ENCODE measurements at places on chromosomes 6 and 20.

GRCh38 chr6:163915131-163915530 is 500.6 kb downstream of the QKI start:
- H3K27me3 ChIP-seq: peaks cover 3% of the 10 kb centered on the region
- no peaks in the 10 kb centered on the region for H3K4me1 ChIP-seq
- DNase-seq: no peak
- no peaks in the 10 kb centered on the region for H3K36me3 ChIP-seq
- H3K27ac ChIP-seq: no peak overlapping the region
- no peak overlapping the region for H3K4me3 ChIP-seq

DNA sequence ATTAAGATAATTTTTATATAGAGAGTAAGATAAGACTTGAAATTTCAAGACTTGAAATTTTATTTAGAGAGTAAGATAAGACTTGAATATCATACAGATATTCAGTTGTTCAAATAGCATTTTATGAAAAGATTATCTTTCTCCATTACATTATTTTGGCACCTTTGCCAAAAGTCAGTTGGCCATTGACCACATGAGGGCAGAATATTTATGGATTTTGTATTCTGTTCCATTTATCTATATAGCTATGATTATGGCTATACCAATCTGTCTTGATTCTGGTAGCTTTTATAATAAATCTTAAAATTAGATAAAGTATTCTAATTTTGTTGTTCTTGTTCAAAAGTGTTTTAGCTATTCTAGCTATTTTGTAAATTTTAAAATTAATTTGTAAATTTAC is 537.9 kb upstream of the GJE1 start:
- no peaks in the 10 kb centered on the region for H3K36me3 ChIP-seq
- H3K27me3 ChIP-seq: no peaks in the 10 kb centered on the region
- H3K27ac ChIP-seq: no peak overlapping the region
- H3K4me1 ChIP-seq: no peaks in the 10 kb centered on the region

GRCh38 chr6:50056242-50056641 is 6.5 kb upstream of the DEFB112 start:
- no peak for DNase-seq
- no peaks in the 10 kb centered on the region for H3K4me1 ChIP-seq
- no peaks in the 10 kb centered on the region for H3K27me3 ChIP-seq
- H3K4me3 ChIP-seq: no peak overlapping the region

- H3K36me3 ChIP-seq: no peaks in the 10 kb centered on the region
- no peak overlapping the region for H3K4me3 ChIP-seq
- no peak overlapping the region for H3K27ac ChIP-seq
- peak; percentile 25 for DNase-seq
- peaks cover 66% of the 10 kb centered on the region for H3K27me3 ChIP-seq
- H3K4me1 ChIP-seq: no peaks in the 10 kb centered on the region
Measured at GRCh38 chr20:2692886-2693285, 306 bp downstream of the EBF4 start.

DNA sequence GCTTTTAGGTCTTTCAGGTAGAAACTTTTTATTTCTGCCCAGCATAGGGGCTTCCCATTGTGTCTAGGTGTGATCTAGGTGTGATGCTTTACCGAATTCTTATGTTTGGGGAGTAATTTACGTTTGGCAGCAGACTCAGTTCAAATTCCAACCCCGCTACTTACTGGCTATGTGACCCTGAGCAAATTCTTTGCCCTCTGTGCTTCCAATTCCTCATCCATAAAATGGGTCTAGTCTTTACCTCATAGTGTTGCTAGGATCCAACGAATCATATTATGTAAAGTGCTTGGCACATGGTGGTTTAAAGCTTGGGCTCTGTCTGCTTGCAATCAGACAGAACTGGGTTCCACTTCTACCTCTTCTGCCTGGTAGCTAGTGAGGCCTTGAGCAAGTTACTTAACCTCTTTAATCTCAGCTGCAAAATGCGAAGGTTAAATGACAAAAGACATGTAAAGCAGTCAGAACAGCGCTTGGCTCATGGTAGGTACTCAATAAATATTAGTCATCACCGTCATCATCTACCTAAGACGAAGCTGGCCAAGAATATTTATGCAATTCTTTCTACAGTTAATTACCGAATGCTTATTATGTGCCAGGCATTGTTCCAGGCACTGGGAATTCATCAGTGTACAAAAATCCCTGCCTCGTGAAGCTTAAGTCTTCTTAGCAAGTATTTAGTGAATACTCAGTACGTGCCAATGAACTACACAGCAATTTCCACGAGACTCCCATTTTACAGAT is 1.0 kb downstream of the NSFL1C start:
- H3K27ac ChIP-seq: peak overlapping the region; percentile 56
- peaks cover 31% of the 10 kb centered on the region for H3K4me1 ChIP-seq
- DNase-seq: no peak
- H3K27me3 ChIP-seq: no peaks in the 10 kb centered on the region
- no peaks in the 10 kb centered on the region for H3K36me3 ChIP-seq

- H3K4me1 ChIP-seq: no peaks in the 10 kb centered on the region
- H3K27me3 ChIP-seq: no peaks in the 10 kb centered on the region
- no peaks in the 10 kb centered on the region for H3K36me3 ChIP-seq
- H3K4me3 ChIP-seq: no peak overlapping the region
- no peak for DNase-seq
- no peak overlapping the region for H3K27ac ChIP-seq
Measured at GRCh38 chr6:160300076-160300695, 41.6 kb upstream of the SLC22A2 start.

DNA sequence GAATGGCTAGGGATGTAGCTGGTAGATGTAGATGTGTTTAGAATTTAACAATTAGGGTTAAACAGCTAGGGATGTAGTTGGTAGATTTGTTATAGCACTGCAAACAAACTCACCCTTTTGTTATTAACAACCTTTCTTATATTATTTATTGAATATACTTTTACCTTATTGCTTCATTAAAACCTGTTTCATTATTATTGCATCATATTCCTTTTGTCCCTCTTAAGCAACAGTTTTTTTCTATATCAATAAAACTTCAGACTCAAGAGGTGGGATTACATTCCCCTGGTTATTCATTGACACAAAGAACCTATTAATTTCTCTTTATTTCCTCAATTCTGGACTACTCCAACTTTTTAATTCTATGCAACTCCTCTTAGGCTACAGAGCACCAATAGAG is 661.2 kb downstream of the EYS start:
- no peak overlapping the region for H3K27ac ChIP-seq
- H3K27me3 ChIP-seq: no peaks in the 10 kb centered on the region
- DNase-seq: no peak
- no peaks in the 10 kb centered on the region for H3K36me3 ChIP-seq

- H3K4me3 ChIP-seq: no peak overlapping the region
- H3K4me1 ChIP-seq: peaks cover 2% of the 10 kb centered on the region
- H3K36me3 ChIP-seq: no peaks in the 10 kb centered on the region
- no peak overlapping the region for H3K27ac ChIP-seq
- H3K27me3 ChIP-seq: peaks cover 8% of the 10 kb centered on the region
Measured at GRCh38 chr20:47785854-47786764, 828 bp upstream of the SULF2 start.

- H3K27me3 ChIP-seq: no peaks in the 10 kb centered on the region
- DNase-seq: no peak
- no peak overlapping the region for H3K4me3 ChIP-seq
- no peak overlapping the region for H3K27ac ChIP-seq
- H3K36me3 ChIP-seq: peaks cover 8% of the 10 kb centered on the region
Measured at GRCh38 chr6:150902142-150902776, 36.8 kb downstream of the MTHFD1L start.

GRCh38 chr6:146595972-146596731 is 2.6 kb upstream of the ADGB start:
- no peak overlapping the region for H3K27ac ChIP-seq
- no peak overlapping the region for H3K4me3 ChIP-seq
- DNase-seq: no peak

DNA sequence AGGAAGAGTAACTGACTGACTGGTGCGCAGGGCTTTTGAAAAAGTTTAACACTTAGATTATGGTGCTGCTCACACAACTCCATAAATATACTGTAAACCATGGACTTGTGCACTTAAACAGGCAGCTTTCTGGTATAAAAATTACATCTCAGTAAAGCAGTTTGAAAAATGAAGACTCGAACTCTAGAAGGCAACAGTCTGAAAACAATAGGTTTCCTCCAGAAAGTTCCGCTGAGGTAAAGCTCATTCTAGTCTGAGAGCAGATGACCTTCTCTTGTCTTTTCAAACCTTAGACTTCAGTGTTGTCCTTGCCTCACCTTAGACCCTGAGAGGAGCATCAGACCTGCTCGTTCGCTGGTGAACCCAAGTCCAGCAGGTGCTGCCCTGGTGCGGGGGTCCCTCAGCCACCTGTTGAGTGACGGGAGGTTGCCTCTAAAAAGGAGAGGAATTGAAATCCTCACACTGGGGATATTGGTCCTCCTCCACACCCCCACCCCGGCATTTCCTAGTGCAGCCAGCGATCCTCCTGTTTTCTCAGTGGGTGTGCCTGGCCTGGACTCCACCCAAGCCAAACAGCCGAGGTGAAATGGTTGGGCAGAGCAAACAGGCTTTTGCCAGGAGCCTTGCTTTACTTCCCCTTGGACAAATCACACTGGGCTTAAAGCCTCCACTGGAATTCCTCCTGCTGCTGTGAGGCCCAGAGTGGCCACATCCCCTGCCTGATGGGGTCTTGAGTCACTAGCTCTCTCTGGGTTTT is 14.7 kb upstream of the PYGB start:
- H3K36me3 ChIP-seq: no peaks in the 10 kb centered on the region
- no peak for DNase-seq
- no peak overlapping the region for H3K4me3 ChIP-seq
- H3K27ac ChIP-seq: no peak overlapping the region
- no peaks in the 10 kb centered on the region for H3K4me1 ChIP-seq

- H3K4me1 ChIP-seq: no peaks in the 10 kb centered on the region
- H3K36me3 ChIP-seq: no peaks in the 10 kb centered on the region
- DNase-seq: no peak
- H3K27me3 ChIP-seq: no peaks in the 10 kb centered on the region
Measured at GRCh38 chr6:104014163-104014959, 845.4 kb downstream of the HACE1 start.

DNA sequence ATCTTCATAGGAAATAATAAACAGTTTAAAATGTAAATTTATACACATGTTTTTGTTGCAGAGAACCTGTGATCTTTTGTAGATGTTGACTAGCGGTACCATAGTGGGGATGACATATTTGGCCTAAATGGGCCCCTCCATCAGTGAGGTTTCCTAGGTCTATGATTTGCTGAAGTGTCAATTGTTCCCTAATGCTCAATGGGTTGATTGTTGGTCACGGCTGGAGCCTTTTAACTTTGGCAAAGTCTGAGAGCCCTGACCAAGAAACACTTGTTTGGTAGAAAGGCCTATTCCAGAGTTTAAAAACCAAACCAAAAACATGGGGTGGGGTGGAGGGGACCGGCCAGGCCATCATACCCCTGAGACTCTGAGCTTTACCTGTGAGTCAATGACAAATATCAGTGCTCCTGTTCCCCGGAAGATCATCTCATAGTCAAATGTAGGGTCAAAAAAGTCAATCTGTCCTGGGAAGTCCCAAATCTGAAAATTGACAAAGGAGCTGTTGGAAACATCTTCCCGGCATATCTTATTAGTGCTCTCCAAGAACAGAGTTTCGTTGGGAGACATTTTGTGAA is 25.1 kb downstream of the RRAGD start:
- no peaks in the 10 kb centered on the region for H3K27me3 ChIP-seq
- DNase-seq: no peak
- H3K27ac ChIP-seq: no peak overlapping the region
- no peaks in the 10 kb centered on the region for H3K36me3 ChIP-seq

DNA sequence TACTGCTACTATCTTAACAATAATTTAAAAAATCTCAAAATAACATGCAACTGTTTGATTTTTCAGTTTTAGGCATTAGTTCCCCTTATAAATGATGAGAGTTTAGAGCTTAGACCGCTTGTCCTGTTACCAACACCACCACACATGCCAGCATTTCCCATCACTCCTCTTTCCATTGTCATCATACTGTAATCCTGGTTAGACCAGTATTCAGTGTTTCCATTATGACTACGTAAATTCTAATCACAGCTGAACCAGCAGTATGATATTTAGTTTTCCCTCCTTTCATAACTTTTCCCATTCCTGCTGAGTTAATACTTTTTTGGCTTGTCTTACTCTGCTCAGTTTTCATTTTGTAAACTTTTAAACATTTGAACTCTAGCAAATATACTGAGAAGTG is 12.2 kb upstream of the TBC1D20 start:
- peaks cover 4% of the 10 kb centered on the region for H3K4me1 ChIP-seq
- H3K27me3 ChIP-seq: no peaks in the 10 kb centered on the region
- H3K4me3 ChIP-seq: no peak overlapping the region
- DNase-seq: no peak
- peaks cover 4% of the 10 kb centered on the region for H3K36me3 ChIP-seq
- no peak overlapping the region for H3K27ac ChIP-seq

GRCh38 chr6:82068721-82069120 is 178.8 kb downstream of the IBTK start:
- no peaks in the 10 kb centered on the region for H3K4me1 ChIP-seq
- no peak for DNase-seq
- H3K27ac ChIP-seq: no peak overlapping the region
- no peak overlapping the region for H3K4me3 ChIP-seq
- no peaks in the 10 kb centered on the region for H3K36me3 ChIP-seq
- peaks cover 3% of the 10 kb centered on the region for H3K27me3 ChIP-seq

DNA sequence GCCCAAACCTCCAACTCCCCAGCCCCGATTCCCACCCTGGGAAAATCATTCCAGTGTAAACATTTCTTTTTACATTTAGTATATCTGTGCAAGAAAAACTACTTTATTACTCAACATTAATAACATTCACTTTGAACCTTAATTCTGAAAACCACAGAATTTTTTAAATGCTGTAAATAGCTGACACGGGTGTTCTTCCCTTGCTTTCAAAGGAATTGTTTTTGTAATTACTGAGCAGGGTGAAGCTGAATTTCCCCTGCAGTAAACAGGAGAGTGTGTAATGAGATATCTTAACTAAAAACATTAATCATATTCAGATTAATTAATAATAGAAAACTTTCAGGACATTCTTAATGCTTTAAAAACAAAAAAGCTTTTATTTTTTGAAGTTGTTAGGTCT is 99.3 kb upstream of the CITED2 start:
- no peak overlapping the region for H3K27ac ChIP-seq
- no peak overlapping the region for H3K4me3 ChIP-seq
- H3K27me3 ChIP-seq: no peaks in the 10 kb centered on the region

DNA sequence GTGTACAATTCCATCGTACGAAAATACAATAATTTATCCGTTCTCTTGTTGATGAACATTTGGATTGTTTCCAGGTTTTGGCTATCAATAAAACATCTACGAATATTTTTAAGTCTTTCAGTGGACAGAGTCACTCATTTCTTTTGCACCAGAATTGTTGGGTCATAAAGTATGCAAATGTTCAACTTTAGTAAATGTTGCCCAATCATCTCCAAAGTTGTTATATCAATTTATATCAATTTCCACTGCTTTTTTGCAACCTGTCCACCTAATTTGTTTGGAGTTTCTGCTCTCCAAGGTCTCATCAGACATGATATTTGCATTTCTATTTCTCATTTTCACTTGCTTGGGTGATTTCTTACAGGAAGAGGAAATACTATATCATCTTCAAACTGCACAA is 10.5 kb downstream of the TMEM239 start:
- H3K4me1 ChIP-seq: peaks cover 15% of the 10 kb centered on the region
- H3K36me3 ChIP-seq: no peaks in the 10 kb centered on the region
- no peaks in the 10 kb centered on the region for H3K27me3 ChIP-seq
- H3K27ac ChIP-seq: no peak overlapping the region
- no peak for DNase-seq

Data from T-cell (primary cell).